ENCODE measurements at places on chromosomes 7 and 10.

- DNase-seq: no peak
These were observed 960.5 kb downstream of the GATA3 start for GRCh38 chr10:9015005-9015404.

DNA sequence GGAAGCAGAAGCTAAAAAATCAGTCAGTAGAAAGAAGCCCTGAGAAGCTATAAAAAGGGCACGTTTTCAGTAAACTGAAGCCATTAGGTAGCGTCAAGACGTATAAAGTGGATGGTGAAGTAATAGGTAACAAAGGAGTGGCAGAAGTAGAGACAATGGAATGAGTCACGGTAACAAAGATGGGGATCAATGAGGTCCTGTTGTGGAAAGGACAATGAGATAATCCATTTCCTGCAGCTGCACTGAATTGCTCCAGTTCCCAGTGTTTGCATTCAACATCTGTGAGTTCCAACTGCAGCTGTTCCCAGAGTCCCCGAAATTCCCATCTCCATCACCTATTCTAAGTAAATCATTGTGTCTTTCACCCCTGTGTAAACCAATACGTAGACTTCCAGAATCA is 4.8 kb upstream of the HYCC1 start:
- no peak for DNase-seq

- no peak for DNase-seq
These were observed 45.5 kb downstream of the ABCC2 start for GRCh38 chr10:99827936-99828335.

- DNase-seq: no peak
These were observed 56.6 kb upstream of the BET1 start for GRCh38 chr7:94060752-94061151.

GRCh38 chr7:37633048-37633447 is 50.5 kb upstream of the GPR141 start:
- DNase-seq: no peak
